HepG2 (cell line): ENCODE measurements at places on chromosomes 1 and 21.

GRCh38 chr1:33152685-33153432 is 29.0 kb downstream of the TRIM62 start:
- DNase-seq: peak; percentile 10
- no peak overlapping the region for H3K27ac ChIP-seq
- peaks cover 25% of the 10 kb centered on the region for H3K4me1 ChIP-seq
- no peaks in the 10 kb centered on the region for H3K27me3 ChIP-seq

DNA sequence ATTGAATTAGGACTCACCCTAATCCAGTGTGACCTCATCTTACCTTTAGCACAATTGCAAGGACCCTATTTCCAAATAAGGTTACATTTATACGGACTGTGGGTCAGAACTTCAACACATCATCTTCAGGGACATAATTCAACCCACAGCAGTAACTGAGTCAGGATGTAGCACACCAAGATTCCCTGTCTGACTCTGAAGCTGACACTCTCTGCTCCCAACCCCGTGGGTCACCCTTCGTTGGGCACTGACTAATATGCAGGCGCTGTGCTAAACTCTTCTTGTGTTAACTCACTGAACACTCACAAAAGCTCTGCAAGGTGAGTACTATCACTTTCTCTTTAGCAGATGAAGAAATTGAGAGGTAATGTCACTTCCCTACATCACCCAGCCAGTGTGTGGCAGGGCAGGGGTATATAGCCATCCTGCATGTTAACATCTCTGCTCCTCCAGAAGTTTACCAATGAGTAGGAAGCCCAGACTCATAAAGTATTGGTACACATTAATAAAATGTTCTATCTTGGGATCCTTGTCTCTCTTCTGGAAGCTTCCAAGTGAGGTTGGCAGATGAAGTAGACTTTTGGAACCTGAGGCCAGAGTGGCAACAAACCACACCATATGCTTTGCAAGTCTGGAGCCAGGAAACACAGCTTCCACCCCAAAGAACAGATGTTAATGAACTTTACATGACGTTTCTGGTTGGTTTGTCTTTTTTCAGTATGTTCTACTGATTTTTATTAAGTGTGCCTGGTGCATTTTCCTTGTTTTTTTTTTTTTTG is 139.2 kb upstream of the KLHDC7A start:
- DNase-seq: no peak
- peaks cover 1% of the 10 kb centered on the region for H3K27me3 ChIP-seq
- no peak overlapping the region for H3K4me3 ChIP-seq
- H3K4me1 ChIP-seq: no peaks in the 10 kb centered on the region
- H3K27ac ChIP-seq: no peak overlapping the region

GRCh38 chr1:82125866-82126265 is 325.1 kb downstream of the ADGRL2 start:
- H3K36me3 ChIP-seq: no peaks in the 10 kb centered on the region
- DNase-seq: no peak
- H3K27ac ChIP-seq: no peak overlapping the region
- no peaks in the 10 kb centered on the region for H3K27me3 ChIP-seq
- no peak overlapping the region for H3K4me3 ChIP-seq

- no peak overlapping the region for H3K4me3 ChIP-seq
- no peaks in the 10 kb centered on the region for H3K4me1 ChIP-seq
- H3K36me3 ChIP-seq: no peaks in the 10 kb centered on the region
- H3K27ac ChIP-seq: no peak overlapping the region
- no peaks in the 10 kb centered on the region; the same call in 2 of the 3 replicates for H3K27me3 ChIP-seq
Measured at GRCh38 chr1:223242382-223242955, 99.4 kb upstream of the TLR5 start.

DNA sequence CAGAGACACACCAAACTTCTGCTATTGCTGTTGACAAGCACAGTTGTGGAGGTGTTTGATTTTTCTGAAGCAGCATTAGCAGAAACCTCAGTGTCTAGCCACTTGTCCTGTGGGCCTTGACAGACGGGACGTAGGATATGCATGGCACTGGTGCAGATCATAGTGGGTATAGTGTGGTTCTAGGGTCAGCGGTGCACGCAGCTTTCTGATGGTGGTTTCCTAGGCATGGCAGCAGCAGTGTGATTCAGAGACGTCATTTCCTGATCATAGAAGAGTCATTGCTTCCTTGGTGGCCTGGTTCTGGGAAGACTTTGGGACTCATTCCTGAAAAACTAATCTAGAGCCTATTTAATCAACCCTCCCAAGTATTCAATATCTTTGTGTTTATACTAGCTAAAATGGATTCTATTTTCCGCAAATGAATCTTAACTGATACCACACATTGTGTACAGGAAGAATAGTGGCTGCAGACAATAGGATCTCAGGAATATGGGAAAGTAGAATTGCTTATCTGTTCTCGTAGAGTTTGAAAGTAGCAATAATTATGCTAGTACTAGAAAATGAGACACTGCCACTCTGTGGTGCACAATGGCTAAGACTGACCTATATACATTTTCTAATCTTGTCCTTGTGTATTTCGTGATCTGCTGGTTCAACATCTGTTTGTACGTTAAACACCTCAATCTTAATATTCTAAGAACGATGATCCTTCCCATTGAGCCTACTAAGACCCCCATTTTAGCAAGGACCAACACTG is 2.8 kb upstream of the USP1 start:
- H3K4me1 ChIP-seq: peaks cover 18% of the 10 kb centered on the region
- no peak overlapping the region for H3K4me3 ChIP-seq
- no peaks in the 10 kb centered on the region; the same call in 2 of the 3 replicates for H3K27me3 ChIP-seq
- H3K36me3 ChIP-seq: no peaks in the 10 kb centered on the region
- no peak overlapping the region for H3K27ac ChIP-seq

DNA sequence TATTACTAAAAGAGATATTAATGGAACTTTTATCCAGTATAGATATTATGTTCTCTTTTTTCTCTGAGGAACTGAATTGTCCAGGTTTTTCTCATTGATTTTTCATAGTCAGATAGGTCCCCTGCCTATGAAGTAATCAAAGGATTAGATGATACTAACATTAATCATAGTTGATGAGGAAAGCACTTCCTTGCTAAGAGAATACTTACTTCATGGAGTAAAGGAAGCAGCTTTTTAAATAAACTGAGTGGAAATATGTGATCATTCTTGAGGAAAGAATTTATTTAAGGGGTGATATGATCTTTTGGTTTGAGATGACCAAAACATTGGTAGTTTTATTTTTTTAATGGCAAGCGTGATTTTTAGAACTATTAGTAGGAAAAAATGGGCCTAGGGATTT is 58.9 kb downstream of the SWT1 start:
- H3K27me3 ChIP-seq: no peaks in the 10 kb centered on the region
- H3K36me3 ChIP-seq: no peaks in the 10 kb centered on the region
- H3K27ac ChIP-seq: no peak overlapping the region
- no peaks in the 10 kb centered on the region for H3K4me1 ChIP-seq
